ENCODE measurements at places on chromosomes 11 and 22. TPM values are rescaled to one million over a fixed set of nuclear protein-coding genes. Genes with fewer than 3 reads are reported as not detected.
A peak's percentile ranks its signal among the peaks of the same experiment; 100 is the strongest.

The SLC3A2 gene
- 102 TPM for total RNA-seq

The HORMAD2 gene
- not detected for total RNA-seq

DNA sequence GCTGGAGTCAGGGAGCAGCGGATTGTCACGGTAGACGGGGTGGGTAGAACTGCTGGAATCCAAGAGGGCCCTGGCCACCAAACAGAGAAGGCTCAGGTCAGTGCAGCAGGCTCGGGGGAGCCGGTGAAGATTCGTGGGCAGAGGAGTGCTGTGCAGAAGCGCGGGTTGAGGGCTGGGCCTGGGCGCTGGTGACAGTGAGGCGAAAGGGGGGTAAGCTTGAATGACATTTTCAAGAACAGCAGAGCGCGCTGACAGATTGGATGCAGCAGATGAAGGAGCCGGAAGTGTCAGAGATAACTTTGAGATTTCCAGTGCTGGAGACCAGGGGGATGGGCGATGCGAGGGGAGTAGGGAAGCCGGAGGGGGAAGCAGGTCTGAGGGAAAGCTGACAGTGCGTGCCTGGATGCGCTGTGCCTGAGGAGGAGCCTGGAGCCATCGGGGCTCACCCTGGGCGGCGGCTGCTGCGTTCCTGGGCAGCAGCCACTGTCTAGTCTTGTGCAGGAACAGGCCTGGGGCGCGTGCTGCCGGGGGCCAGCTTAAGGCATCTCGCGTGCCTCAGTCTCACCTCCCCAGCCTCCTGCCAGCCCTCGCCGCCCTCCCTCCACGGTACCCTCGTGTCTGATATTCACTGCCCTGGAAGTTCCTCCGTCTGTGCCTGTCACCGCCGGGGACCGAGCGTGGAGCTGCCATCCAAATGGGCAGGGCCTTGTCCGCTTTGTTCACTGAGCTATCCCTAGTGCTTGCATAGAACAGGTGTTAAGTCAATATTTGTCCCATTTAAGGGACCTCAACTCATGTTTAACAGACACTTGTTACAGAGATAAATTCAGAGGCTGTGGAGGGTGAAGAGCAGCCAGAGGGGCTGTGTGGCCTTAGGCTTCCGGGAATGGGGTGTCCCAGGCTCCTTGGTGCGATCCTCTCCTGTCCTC lies 5.2 kb downstream of the GRIK4 start:
- no peak for DNase-seq

The OR52N4 gene
- total RNA-seq = 0.85 TPM

DNA sequence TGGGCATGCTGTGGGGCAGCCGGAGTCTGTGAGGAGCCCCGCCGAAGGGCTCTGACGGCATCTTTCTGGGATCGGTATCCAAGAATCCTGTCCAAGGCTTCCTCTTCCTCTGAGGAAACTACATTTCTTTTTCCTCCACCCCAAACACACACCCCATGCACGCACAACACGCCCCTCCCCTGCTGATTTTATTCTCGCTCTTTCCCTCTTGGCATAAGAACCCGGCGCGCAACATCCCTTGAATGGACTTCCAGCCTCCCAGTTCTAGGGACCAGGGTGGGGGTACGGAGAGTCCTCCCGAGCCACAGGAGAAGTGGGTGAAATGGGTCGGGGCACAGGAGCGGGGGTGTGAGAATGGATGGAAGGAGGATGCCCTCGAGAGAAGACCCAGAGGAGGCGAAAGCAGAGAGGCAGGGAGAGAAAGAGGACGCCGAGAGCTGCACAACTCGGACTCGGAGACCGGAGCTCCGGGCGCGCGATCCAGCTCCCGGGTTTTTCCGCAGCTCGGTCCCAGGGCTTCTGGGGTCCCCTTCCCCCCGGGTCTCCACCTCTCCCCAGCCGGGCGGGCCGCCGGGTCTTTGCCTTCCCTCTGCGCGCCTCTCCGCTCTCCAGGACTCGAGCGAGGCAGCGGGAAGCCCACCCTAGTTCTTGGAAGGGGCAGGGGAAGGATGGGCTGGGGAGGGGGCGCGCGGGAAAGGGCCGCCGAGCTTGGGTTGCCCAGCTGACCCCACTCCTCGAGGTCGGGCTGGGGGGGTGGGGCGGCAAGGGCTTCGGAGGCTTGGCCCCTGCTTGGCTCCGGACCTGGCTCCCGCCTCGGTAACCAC lies 1.5 kb upstream of the LARGE1 start:
- peak; percentile 83 for DNase-seq

- DNase-seq = no peak
These were observed 67.2 kb downstream of the PARVA start for GRCh38 chr11:12444601-12445000.

GRCh38 chr22:49968831-49969661 lies 8.5 kb downstream of the PIM3 start:
- peak; percentile 60 for DNase-seq

DNA sequence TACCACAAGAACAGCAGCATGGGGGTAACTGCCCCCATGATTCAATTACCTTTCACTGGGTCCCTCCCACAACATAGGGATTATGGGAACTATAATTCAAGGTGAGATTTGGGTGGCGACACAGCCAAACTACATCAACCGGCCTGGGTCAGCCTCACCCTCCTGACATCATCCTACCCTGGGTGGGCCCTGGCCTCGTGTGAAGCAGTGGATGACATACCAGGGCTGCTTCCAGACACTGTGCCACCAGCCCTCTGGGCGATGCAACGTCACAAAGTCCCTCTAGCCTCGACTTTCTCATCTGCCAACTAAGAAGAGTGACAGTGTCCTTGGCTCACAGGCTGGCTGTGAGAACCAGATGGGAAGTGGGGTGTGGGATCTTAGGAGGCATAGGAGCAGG lies 8.7 kb upstream of the TPCN2 start:
- no peak for DNase-seq

GRCh38 chr22:35783943-35784614 lies 66.4 kb downstream of the APOL5 start:
- no peak for DNase-seq

The CCDC88B gene
- 12.9 TPM for total RNA-seq

- no peak for DNase-seq
These were observed 51.9 kb upstream of the CDON start for GRCh38 chr11:126114486-126115126.

- no peak for DNase-seq
These were observed 14.3 kb upstream of the AIFM3 start for GRCh38 chr22:20952544-20953341.

GRCh38 chr11:17952487-17952886 lies 60.4 kb downstream of the SERGEF start:
- no peak for DNase-seq

DNA sequence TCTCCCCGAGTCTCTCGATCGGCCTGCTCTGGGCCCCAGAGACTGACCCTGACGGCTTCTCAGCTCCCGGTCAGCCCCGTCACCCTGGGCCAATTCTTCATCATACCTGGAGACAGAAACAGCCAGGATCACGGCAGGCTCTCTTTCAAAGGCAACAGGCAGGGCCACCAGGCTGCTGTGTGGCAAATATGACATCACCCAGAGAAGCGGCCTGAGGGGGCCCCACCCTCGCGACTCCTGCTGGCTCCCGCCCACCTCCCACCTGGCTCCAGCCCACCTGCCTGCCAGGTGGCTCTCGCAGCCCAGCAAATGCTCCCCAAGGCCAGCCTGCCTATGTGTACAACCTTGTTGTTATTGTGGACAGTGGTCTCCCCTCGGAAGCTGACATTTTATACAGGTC lies 24.9 kb upstream of the PACSIN2 start:
- DNase-seq = no peak

The PNPLA5 gene
- not detected for total RNA-seq

DNA sequence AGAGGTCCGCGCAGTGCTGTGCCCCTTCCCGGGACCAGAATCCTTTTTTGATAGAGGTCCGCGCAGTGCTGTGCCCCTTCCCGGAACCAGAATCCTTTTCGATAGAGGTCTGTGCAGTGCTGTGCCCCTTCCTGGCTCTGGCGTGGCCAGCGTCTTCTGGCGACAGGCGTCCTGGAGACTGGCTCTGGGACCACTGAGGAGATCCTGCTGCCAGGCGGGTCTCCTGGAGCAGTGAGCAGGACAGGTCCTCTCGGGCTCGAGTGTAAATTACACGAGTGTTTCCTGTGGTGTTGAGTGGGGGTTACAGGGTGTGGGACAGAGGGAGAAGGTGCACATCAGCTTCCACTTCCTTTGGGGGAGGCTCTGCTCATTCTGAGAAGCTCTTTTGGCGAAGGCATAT lies 98.1 kb downstream of the TBC1D22A start:
- DNase-seq = no peak

- peak; percentile 54 for DNase-seq
These were observed 4.8 kb upstream of the TRABD start for GRCh38 chr22:50180727-50181521.

DNA sequence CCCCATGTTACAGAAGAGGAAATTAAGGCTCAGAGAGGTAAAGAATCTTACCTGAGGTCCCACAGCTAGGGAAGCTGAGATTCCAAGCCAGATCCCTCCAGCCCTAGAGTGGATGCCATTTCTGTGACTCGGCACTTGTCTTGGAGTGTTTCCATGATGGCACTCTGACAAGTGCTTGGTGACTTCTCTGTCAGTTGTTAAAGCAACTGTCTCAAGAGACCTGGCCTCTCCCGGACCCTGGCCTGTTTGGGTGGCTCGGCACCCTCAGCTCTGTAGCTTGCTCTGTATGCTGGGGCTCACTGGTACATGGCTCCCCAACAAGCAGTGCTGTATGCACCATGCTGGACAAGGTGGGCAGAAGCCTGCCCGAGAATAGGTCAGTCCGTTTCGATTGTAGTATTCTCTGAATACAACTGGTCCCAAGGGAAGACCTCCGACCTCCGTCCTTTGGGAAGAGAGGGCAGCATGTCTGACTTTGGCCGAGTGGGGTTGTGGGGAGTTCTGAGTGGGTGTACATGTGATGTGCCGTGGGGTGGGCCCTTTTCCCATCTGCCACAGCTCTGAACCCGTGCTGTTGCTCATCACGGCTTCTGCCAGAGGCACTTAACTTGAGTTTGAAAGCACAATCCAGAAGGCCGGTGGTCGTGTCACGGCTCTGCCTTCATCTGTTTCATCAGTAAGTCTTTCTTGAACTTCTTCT lies 12.4 kb downstream of the ACO2 start:
- DNase-seq = no peak

Measured in sciatic nerve (tissue), 2 donors.